Fibroblast of upper back skin (primary cell): ENCODE measurements at places on chromosomes 5 and 9.
A peak's percentile ranks its signal among the peaks of the same experiment; 100 is the strongest.

GRCh38 chr9:106478727-106479126, 384.2 kb upstream of the ZNF462 start:
- peak; percentile 60 for DNase-seq

DNA sequence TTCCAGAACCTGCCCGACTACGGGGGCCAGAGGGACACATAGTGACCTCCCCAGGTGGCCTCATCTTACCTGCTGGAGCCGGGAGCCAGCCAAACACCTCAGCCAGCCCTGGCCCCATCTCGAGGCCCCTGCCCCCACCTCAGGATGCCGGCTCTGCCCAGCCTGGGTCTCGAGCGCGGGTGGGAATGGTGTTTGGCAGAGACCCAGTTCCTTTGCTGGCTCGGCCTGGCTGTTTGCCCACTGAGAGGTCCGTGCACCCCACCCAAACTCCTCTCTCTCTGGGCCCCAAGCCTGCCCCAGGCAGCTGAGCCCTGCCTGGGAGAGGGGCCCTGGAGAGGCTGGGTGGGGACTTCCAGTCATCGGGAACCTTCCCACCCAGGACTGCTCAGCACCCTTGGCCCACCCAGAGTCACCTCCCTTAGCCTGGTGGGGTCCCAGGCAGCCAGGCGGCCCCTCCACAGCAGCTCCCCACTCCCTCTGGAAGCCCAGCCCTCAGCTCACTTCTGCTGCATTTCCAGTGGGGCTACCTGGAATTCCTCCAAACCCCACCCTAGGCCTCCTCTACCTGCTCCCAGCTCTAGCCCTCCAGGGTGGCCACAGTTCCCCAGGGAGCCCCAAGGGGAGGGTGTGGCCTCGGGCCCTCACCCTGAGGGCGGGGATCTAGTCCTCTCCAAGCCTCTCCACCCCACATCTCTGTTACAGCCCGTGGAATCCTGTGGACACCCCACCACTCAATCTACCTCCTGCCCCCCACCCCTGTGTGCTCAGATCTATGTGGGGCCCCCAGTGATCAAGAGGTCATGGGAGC, 42.4 kb upstream of the UBAC1 start:
- DNase-seq, result no peak

- peak; percentile 93 for DNase-seq
Observed at GRCh38 chr9:18478501-18479361, 4.8 kb downstream of the ADAMTSL1 start.

DNA sequence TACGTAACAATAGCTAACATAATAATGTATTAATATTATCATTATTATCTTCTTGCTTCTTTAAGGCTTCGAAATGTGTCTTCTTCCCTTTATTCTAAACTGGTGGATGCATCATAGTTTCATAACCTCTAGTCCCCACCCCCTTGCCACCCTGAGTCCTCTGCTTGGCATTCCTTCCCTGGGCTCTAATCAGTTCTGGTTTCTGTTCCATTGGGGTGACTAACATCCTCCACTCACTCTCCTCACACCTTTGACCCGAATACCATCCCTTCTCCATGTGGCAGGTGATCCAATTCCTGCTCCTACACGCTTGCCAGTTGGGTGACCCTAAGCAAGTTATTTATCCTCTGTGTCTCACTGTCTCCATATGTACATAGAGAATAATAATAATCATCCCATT, 286.1 kb downstream of the TRPM3 start:
- no peak for DNase-seq

- no peak for DNase-seq
Observed at GRCh38 chr9:19665146-19665863, 123.5 kb downstream of the SLC24A2 start.

DNA sequence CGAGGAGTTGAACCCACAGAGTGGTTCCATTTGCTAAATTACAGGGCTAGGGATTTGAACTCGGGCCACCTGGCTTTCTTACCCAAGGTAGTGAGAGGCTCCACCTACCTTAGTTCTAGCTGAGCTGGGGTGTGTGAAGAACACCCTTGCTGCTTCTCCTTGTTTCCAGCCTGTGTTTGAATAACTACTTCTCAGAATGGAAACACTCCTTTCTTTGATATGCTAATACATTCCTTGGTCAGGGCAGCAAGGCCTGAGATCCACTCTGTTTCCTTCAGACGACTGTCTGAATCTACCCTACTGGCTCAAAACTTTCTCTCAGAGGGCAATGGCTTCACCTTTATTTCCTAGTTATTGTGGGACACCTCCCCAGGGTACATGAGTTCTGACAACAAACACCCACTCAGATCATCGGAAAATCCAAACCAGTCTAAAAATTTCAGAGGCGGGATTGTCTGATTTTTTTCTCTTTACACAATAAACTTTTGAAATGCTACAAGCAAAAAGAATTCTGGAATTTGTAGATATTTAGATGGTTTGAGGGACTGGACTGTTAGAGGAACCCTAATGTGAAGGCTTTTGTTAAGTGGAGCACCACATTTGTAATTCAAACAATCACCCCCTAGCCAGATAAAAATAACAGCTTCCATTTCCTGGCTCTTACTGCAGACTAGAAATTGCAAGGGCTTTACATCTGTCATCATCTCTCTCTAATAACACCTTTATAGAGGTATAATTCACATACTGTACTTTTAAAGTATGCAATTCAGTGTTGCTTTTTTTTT, 4.0 kb upstream of the ATP6V1G1 start:
- DNase-seq, result no peak

GRCh38 chr5:172714491-172715420, 56.2 kb downstream of the DUSP1 start:
- peak; percentile 63 for DNase-seq

DNA sequence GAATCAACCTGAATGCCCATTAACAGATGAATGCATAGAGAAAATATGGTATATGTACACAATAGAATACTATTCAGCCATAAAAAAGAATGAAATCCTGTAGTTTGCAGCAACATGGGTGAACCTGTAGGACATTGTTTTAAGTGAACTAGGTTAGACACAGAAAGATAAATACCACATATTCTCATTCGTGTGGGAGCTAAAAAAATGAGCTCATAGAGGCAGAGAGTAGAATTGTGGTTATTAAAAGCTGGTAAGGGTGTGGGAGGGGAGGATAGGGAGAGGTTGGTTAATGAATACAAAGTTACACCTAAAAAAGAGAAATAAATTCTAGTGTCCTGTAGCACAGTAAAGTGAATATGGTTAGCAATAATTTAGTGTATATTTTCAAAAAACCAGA, 23.5 kb downstream of the PTTG1 start:
- DNase-seq, result no peak

DNA sequence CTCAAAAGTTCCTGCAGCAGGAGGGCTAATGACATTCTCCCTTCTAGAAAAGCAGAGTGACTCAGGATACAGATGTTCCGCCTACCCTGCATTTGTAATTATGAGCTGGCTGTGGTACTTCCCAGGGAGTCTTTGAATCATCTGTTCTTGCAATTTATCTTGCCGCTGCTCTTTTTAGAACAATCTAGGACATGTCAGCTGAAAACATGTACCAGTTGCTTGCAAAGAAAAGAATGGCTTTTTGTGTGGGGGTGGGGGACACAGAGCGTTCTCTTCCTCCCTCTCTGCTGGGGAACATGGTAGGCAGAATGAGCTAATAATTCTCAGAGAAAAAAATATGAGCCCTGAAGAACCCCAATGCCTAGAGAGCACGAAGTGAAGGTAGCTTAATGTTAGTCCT, 51.7 kb upstream of the TUT7 start:
- DNase-seq, result peak; percentile 91

DNA sequence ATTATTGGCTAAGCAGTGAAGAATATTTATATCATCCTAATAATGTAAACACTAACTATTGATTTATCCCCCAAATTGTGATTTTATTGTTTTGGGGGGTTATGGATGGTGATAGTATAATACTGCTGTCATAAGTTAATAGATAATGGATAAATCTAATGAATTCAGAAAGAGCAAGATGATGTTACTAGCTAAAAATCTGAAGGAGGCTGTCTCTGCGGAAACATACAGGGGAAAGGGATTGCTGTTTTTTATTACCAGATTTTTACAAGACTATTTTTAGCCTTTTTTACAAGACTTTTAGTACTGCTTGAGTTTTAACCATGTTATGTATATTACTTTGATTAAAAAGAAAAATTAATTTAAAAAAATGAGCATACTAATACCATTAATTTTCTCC, 5.3 kb upstream of the ABL1 start:
- no peak for DNase-seq

GRCh38 chr9:6827439-6828145, 69.8 kb downstream of the KDM4C start:
- peak; percentile 53 for DNase-seq

DNA sequence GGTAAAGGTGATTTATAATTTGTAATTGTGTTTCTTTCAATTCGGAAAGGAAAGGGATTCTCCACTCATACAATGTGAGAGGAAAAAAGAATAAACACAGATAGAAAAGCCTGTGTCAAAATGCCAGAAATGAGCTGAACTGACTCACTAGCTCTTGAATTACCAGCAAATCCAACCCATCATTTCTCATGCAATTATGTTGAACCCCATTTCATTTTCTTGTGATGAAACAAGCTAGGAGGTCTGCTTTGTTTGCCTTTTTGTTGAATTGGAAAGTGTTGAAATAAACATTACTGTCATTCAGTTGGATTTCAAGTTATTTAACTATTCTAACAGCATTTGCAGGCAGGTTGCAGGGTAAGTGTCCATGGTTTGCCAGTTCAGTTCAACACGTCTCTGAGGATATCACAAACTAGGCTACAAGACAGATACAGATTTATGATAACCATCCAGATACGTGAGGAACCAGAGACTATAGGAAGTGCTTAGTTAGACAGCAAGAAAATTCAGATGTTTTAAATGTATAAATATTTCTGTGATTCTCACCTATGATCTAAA, 547.2 kb downstream of the MAT2B start:
- peak; percentile 53 for DNase-seq

DNA sequence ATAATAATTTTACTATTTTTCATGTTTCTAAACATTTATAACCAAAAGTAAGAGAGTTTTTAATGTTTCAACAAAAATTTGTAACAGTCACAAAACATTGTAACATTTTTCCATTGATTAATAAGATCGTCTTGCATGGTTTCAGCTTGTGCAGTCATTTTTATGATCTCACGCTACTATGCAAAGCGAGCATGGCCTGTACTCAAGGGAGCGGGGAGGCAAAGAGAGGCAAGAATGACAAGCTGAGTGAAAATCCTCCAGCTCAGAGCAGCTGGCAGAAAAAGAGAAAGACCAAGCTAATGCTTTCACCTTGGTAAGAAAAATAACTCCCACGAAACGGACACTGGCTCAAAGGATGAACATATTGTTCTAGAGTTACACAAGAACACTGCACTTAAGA, 90.0 kb upstream of the SV2C start:
- no peak for DNase-seq

- DNase-seq, result no peak
Observed at GRCh38 chr9:93143830-93144530, 9.9 kb upstream of the NINJ1 start.

DNA sequence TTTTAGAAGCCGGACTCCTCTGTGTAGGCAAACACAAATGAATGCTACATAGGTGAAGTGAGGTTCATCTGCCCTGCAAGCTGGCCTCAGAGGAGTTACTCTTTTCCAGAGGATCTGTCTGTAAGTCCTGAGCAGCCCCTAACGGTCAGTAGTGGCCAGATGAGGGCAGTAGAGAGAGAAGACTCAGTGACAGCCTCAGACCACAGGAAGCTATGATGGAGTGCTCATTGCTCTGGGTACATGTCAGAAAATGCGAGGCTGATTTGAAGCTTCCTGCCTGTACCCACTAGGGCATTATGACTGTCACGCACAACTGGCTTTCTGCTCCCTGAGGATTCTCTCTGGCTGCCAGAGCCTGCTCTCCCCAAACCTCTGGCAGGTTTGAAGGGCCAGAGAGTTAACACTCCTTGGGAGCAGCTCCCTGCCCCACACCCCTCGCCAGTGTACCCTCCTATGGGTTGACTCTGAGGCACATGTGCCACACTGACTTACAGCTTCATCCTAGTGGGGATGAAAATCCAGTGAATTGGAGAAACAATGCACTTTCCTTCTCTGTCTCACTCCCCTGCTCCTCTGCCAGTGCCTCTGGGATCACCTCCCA, 141.5 kb downstream of the GABRG2 start:
- DNase-seq, result peak; percentile 2

GRCh38 chr5:150208187-150209098, 18.6 kb downstream of the SLC6A7 start:
- peak; percentile 67 for DNase-seq

GRCh38 chr9:112348257-112349007, 15.0 kb upstream of the PTBP3 start:
- peak; percentile 68 for DNase-seq

- DNase-seq, result no peak
Observed at GRCh38 chr5:131534974-131535373, 100.1 kb downstream of the RAPGEF6 start.

DNA sequence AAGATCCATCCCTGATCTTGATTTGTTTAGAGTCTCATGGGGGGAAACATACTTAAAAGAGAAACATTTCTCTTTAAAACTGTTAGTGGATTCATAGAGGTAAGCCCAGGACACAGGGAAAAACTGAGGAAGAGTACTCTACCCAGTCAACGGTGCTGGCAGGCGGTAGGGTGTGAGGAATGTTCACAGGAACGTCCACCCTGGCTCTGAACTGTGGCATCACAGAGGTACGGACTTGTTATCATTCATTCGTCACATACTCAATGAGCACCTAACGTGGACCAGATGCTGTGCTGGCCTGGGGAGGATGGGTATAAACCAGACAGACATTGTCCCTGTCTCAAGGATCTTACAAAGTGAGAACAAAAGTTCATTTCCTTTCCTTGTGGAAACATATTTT, 18.8 kb upstream of the PPARGC1B start:
- no peak for DNase-seq

- DNase-seq, result peak; percentile 70
Observed at GRCh38 chr9:130150779-130151382, 21.3 kb upstream of the NCS1 start.

DNA sequence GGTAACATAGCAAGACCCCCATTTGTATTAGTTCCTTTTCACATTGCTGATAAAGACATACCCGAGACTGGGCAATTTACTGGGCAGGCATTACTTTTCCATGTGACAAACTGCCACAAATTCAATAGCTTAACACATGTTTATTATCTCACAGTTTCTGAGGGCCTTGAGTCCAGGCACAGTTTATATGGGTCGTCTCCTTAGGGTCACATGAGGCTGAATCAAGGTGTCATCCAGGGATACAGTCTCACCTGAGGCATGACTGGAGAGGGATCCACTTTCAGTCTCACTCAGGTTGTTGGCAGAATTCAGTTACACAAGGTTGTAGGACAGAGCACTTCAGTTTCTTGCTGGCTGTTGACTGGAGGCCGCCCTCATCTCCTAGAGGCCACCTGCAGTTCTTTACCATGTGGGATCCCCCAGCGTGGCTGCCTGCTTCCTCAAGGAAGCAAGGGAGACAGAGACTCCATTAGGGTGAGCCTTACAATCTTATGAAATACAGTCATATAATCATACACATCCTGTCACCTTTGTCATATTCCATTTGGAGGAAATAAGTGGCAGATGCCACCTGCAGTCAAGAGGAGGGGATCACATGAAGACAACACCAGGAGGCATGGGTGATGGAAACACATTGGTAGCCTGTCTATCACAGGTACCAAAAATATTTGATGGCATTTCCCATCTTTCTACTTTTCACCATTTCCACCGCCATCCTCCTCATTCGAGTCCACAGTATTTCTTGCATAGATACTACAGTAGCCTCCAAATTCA, 15.1 kb upstream of the ERAP1 start:
- DNase-seq, result no peak
